IMR-90 (cell line): ENCODE measurements at places on chromosomes 1 and 21. TPM values are rescaled to one million over a fixed set of nuclear protein-coding genes. Genes with fewer than 3 reads are reported as not detected.

GJA5 gene
- 0.07 TPM in 1 of 2 replicates, not detected in the other for polyA plus RNA-seq

CSF1 gene
- polyA plus RNA-seq, result 22.0 and 25.6 TPM in 2 replicates

KRTAP19-3 gene
- polyA plus RNA-seq, result not detected in 2 replicates

TCEANC2 gene
- polyA plus RNA-seq, result 2.4 TPM in 2 replicates

DIRAS3 gene
- polyA plus RNA-seq, result 14.5 and 14.6 TPM in 2 replicates

RNF220 gene
- polyA plus RNA-seq, result 71.8 and 72.5 TPM in 2 replicates

SYNJ1 gene
- 4.6 and 5.5 TPM in 2 replicates for polyA plus RNA-seq

CTSE gene
- not detected in 2 replicates for polyA plus RNA-seq

NLRP3 gene
- 0.03 TPM in 1 of 2 replicates, not detected in the other for polyA plus RNA-seq

CD247 gene
- polyA plus RNA-seq, result not detected in 2 replicates

OR10Z1 gene
- not detected in 2 replicates for polyA plus RNA-seq

RHOC gene
- polyA plus RNA-seq, result 839 and 1,049 TPM in 2 replicates

TMCO1 gene
- 95.7 and 113 TPM in 2 replicates for polyA plus RNA-seq

MLLT11 gene
- polyA plus RNA-seq, result 16.6 and 17.5 TPM in 2 replicates

OR2T35 gene
- not detected in 2 replicates for polyA plus RNA-seq

LHX8 gene
- polyA plus RNA-seq, result not detected in 2 replicates

TDRD10 gene
- polyA plus RNA-seq, result not detected in 2 replicates

PATJ gene
- polyA plus RNA-seq, result 1.3 and 2.0 TPM in 2 replicates

NFIA gene
- polyA plus RNA-seq, result 1.6 and 1.8 TPM in 2 replicates

PDZK1 gene
- polyA plus RNA-seq, result 1.6 and 2.1 TPM in 2 replicates

CDC20 gene
- 107 and 115 TPM in 2 replicates for polyA plus RNA-seq

SLC44A5 gene
- polyA plus RNA-seq, result not detected in 2 replicates

OR2L5 gene
- not detected in 2 replicates for polyA plus RNA-seq
